ENCODE measurements at places on chromosomes 3 and 15.

- DNase-seq, result no peak
Measured at GRCh38 chr3:78839693-78840092, 928.1 kb downstream of the ROBO1 start.

GRCh38 chr15:52294881-52295420 is 653 bp downstream of the MYO5C start:
- no peak for DNase-seq

DNA sequence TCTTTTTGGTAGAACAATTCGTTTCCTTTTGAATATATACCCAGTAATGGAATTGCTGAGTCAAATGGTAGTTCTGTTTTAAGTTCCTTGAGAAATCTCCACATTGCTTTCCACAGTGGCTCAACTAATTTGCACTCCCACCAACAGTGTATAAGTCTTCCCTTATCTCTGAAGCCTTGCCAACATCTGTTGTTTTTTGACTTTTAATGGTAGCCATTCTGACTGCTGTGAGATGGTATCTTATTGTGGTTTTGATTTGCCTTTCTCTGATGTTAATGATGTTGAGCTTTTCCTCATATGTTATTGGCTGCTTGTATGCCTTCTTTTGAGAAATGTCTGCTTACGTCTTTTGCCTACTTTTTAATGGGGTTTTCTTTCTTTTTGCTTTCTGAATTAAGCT is 270.6 kb upstream of the MEIS2 start:
- no peak for DNase-seq

- DNase-seq, result no peak
Measured at GRCh38 chr3:101898752-101899169, 49.4 kb downstream of the NFKBIZ start.

GRCh38 chr3:129827765-129828164 is 65.7 kb downstream of the TMCC1 start:
- DNase-seq, result no peak

DNA sequence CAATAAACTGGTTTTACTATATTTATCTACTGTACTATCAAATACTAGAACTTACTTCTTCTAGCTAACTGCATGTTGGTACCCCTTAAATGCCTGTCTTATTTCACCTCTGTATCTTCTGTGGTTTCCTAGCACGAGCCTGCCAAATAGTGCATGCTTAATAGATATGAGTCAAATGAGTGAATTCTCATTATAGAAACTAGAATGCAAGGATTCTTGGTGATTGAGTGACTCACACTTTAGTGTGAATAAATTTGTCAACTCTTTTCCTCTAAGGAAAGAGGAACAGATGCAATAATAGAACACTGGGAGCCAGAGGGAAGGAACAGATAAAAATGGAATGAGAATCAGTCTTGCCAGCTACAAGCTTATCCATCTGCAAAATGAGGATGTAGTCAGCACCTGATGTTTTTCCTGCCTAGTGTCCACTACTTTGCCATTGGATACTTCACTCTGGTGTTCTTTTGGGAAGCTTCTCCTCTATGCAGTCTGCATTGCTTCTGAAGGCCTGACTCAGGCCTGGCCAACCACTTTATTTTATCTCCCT is 189.1 kb upstream of the CADPS start:
- DNase-seq, result no peak

GRCh38 chr3:46162975-46163555 is 45.0 kb downstream of the CCR1 start:
- no peak for DNase-seq

DNA sequence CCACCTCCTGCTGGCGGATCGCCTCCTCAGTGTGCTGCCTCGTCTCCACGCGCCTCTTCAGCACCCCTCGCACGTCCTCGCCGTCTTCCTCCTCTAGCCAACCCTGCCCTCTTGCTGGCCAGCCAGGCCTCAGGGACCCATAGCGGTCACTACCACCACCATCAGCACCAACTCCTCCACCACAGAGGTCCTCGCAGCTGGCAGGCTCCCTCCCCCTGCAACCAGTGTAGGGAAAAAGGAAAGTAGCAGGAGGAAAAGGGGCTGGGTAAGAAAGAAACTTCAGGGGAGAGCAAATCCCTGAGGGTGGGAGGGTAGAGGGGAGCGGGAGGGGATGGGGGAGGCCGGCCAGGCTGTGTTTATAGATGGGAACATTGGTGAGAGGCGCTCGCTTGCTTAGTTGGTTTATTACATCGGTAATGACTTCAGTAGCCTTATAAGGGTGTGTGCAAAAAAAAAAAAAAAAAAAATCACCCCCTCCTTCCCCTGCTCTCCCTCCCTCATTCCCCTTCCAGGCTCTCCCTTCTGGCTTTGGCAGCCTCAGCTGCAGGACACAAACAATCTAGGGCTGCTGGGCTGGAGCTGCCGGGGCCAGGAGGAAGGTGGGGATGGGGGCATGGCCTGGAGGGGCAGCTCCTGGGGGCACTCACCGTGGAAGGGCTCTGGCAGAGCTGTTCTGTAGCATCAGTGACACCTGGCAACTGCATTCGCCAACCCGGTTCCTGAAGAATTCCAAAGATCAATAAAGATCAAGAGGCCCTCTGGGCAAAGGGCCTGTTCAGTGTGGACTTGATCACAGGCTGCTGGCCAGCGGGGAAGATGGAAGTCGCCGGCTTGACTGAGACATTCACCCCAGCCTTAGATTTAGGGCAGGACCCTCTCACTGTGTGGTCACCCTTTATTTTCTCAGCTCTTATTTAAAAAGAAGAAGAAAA is 116.2 kb upstream of the HACD2 start:
- DNase-seq, result peak; percentile 63

GRCh38 chr15:57591237-57591821 is 375 bp upstream of the MYZAP start:
- DNase-seq, result no peak

- no peak for DNase-seq
Measured at GRCh38 chr3:95029644-95030043, 966.8 kb downstream of the NSUN3 start.

GRCh38 chr3:189325454-189325853 is 153.7 kb downstream of the TPRG1 start:
- DNase-seq, result no peak

DNA sequence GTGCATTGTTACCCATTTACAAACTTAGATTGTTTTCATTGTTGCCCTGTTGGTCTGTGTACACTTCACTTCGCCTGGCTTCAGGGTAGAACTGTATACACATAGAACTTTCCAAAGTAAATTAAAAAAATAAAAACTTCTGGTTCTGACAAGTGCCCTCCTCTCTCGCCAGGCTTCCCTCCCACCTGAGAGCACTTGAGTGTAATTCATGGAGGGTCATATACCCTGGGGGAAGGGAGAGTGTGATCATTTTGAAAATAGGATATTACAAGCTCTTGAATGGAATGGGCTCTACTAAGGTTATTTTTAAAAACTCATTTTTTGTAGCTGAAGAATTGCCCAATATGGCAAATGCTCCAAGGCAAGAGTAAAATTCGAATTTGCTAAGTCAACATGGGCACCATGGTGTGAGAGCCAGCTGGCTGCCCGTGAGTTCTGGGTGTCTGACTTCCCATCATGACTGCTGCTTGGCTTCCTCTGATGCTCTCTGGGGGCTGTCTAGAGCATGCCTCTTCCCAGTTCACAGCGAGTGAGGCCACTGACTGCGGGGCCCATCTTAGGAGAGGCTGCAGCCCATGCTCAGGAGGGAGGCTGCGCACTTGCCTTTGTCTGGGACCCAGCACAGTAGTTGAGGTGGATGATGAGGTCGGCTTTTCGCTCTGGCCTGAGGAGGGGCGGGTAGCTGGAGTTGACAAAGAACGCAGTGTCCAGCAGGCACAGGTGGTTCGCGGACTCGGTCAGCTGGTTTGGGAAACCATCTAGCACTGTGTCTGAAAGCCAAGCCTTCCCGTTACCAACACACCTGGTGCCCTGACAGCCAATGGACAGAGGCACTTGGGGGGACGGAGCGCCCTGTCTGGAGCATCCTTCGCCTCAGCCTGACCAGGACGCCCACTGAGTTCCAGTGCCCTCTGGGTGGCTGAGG is 13.1 kb upstream of the EHD4 start:
- no peak for DNase-seq
